Esophagus squamous epithelium (tissue), 5 donors: ENCODE measurements at places on chromosomes 5 and 9.

DNA sequence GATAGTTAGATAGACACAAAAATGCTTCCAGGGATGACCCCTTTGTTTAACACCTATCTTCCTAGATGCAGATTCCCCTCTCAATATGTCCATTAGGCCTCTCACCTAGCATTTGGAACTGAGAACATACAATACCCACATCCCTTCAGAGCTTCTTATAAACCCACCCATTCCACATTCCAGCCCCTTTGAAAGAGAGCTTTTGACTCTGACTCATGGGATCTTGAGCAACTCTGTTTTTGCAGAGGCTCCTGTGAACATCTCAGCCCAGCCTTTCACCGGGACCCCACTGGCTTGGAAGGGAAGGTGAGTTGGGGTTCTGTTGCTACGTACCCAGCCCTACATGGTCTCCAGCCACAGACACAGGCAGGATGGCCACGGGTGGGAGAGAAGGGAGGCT, 195.5 kb downstream of the FRMD3 start:
- no peak for DNase-seq

DNA sequence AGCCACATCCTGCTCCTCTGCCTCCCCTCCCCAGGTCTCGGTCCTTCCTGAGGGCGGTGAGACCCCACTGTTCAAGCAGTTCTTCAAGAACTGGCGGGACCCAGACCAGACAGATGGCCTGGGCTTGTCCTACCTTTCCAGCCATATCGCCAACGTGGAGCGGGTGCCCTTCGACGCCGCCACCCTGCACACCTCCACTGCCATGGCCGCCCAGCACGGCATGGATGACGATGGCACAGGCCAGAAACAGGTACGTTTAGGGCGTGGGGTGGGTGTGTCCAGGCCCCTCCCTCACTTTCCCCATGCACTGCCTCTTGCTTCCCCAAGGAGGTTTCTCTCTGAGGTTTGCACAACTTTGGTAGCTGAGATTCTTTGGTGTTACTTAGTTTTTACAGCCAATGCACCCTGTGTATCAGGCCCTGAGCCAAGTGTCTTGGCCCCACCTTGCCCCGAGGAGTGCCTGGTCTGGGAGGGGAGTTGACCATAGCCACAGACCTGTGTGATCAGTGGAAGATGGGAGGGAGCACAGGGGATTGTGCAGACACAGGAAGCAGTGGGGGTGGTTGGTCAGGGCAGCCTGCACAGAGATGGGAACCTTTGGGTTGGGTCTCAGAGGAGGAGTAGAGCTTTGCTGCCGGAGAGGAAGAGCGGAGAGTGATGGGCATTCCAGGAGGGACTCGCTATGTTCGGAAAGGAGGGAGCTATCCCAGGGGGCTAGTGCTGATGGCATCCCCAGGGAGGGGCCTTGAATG, 50.8 kb downstream of the GSN start:
- no peak for DNase-seq

DNA sequence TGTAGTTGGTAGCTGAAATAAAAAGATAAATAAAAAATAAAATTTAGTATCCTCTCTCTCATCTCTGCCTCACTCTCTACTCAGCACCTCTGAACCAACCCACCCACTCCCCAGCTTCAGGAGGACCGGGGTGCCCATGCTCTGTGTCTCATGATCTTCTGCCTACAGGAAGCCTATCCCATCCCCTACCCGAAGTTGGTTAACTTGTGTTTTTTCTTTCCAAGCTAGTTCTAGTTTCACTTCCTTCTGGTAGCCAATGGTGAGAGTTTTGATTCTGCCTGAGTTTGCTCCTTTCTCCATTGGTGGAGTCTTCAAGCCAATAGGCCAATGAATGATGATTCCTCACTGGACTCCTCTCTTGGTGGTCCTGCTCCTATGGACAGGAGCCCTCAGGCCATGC, 32.1 kb downstream of the SNX24 start:
- DNase-seq: no peak

GRCh38 chr9:89926691-89927220, 321.9 kb downstream of the GADD45G start:
- DNase-seq: no peak

DNA sequence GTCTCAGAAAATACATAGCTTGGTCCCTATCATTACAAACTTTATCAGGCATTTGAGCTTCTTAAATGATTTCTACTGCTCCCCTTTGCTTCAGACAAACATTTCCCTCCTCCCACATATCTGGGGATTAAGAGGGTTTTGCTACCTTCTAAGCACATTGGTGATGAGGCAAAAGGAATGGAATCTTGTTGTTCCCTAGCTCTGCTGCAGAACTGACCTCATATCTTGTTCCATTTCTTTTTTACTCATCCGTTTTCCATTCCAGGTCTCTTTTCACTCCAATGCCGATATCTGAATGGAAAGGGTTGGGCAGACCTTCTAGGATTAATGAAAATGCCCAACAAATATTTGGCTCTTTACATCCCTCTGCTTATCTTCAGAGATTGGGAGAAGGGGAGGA, 444.6 kb downstream of the ZNF608 start:
- DNase-seq: no peak

GRCh38 chr5:162888268-162888667, 549.1 kb upstream of the CCNG1 start:
- DNase-seq: no peak

DNA sequence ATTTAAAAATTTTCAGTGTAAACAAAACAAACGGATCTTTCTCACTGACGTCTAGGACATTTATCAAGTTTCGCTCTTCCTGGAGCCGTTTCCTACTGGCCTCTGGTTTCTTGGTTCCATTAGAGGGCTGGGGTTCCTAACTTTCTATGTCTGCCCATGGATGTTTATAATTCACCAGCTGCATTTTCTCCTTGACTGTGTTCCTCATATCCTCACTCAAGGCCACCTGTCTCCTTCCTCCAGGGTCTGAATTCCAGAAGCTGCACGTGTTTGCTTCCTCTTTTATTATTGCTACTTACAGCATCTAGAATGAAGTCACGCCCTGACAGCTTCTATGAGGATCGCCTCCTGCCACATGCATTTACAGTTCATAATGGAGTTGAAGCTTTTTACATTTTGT, 74.1 kb upstream of the BASP1 start:
- no peak for DNase-seq

DNA sequence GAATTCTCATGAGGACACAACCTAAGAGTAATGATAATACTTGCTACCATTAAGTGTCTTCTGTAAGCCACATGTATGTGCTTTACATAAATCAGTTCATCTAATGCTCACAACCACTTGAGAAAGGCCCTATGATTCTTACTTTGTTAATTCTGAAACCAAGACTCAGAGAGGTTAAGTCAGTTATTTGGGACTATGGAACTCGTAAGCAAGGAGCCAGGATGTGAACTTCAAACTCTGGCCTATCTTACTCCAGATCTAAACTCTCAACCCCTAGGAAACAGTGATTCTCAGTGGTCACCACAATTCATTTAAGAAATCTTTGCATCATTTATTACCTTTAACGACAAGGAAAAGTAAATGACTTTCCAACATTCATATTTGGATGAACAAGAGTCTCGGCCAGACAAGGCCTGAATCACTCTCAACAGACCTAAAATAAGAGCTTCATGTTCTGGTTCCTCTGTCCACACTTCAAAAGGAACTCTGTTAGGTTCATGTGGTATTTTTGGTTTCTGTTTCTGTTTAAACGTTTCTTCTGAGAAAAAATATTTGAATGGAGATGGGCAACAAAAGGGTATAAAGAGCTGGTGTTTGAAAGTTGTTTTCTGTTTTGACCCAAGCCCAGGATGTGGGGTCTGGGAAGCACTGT, 104.8 kb downstream of the LPAR1 start:
- no peak for DNase-seq

DNA sequence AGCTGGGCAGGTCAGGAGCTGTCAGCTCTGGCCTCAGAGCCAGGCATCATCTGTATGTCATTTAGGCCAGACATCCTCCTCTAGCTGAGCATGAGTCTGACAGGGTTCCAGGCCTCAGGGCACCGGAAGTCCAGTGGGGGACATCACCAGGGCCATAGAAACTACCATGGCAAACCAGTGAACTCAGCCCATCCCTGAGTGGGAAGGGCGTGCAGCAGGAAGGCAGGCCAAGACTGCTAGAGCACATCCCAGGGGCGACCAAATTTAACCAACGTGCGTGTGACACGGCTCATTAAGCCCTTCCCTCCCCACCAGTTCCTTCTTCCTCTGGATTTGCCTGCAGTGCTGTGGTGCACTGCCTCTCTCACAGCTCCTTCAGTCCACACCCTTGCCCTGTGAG, 75.9 kb downstream of the COL27A1 start:
- no peak for DNase-seq

DNA sequence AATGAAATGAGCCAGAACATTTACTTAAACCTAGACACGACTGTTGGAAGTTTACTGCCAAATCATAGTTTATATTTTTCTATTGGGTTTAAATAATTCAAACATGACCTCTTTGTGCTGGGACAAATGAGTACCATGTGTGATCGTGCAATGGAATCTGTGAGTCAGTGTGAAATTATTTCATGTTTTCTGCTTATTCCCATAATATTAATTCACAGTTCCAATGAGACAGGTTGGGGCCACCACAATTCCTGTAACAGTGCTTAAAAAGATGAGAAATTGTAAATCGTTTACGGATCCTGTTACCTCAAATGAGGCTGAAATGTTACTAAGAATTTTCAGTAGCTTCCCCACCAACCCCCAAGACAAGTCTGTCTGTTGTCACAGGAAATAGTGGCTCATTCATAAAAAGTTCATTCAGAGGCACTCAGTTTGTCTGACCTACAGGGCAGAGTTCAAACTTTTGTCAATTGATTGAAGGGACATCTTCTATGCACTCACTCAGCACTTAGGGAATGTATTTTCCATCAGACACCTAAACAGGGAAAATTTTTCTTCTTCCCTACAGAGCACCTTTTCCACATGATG, 563.9 kb upstream of the ADAMTS16 start:
- DNase-seq: no peak

GRCh38 chr5:180792287-180792964, 10.2 kb downstream of the MGAT1 start:
- DNase-seq: no peak

- no peak for DNase-seq
Observed at GRCh38 chr5:143594902-143595818, 191.7 kb upstream of the NR3C1 start.

DNA sequence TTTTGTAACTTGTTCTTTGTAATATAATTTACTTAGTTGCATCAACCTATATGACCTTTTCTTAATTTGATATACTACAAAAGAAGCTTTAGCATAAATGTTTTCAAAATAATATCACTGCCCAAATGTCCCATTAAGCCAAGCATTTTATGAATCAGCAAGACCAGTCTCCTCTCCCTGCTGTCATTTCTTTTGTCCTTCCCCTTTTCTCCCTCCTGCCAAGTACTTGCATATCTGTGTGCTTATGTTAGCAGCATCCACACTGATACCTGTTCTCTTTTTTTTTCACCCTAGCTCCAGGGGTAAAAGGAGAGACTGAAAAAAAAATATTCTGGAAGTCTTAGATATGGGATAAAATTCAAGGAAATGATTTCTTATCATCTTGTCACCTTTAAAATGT, 69.7 kb downstream of the ZSWIM6 start:
- DNase-seq: no peak

- DNase-seq: no peak
Observed at GRCh38 chr5:127561254-127561653, 43.8 kb downstream of the PRRC1 start.

- no peak for DNase-seq
Observed at GRCh38 chr5:32783661-32784060, 72.5 kb downstream of the NPR3 start.

DNA sequence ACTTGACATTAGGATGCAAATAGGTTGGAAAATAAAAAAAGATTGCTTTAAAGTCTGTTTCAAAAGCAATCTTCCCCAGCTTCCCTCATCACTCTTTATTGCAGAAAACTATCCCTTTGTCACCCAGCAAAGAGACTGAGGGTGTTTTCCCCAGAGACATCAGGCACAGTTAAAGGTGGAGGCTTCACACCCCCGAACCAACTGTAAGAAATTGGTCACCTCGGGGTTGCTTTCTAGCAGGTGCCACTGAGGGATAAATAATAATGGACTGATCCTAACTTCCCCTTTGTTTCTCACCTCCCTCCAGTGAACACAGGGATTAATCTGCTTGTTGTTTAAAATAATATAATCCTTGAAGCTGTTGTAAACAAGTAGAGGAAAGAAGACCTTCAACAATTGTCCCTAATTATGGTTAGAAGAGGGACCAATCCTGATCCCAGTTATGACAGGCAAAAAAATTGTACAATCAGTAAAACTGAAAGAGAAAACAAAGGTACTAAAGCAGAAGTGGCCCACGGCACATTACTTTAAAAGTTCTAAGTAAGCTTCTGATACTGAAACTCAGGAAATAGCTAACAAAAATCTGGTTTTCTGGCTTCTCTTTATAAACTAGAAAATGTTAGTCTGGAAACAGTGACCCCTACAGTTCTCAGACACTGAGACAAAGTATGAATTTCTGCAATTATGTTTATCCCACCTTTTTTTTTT, 6.6 kb upstream of the PCSK1 start:
- no peak for DNase-seq

- no peak for DNase-seq
Observed at GRCh38 chr5:139915266-139915665, 119.7 kb downstream of the PSD2 start.

DNA sequence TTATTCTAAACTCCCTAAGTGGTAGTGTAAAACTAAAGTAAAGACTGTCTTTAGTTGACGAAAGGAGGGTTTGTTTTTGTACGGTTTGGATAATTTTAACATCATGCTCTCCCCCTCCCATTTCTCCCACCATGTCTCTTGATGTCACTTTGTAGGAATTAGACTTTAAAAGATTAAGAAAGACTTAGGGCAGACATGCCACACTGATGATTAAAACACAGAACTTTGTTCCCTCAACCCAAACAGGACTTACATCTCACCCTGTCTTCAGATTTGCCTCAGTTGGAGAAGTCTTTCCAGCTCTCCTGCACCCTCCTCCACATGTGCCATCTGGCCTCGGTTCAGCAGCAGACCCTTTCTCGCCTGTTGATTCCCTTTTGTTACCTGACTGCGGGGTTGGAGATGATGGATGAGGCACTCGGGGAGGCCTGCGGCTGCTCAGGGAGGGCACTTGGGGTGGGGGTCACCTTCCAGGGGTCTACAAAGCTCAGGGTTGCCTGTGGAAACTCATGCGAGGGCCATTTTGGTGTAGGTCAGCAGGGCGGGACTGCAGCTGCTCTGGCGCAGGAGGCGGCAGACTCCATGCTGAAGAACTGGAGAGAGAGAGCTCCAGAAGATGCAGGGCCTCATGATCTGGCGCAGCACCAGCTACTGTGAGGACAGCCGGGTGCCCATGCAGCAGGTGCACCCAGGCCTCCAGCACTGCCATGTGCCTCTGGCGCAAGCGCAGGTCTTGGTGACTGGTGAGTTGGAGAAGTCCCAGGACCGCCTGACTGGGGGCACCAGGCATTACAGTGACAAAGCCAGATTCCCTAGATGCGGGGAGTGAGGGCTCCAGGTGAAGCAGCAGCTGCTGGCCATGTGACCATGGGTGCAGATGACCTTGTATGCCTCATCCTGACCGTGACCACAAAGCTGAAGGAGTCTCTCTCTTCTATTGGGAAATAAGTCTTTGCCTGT, 24.5 kb upstream of the EXOC3 start:
- DNase-seq: no peak
